ENCODE measurements at places on chromosomes 4 and X.
A peak's percentile ranks its signal among the peaks of the same experiment; 100 is the strongest.

- peak; percentile 75 for ATAC-seq
These were observed 21.6 kb downstream of the TSPAN6 start for GRCh38 chrX:100615005-100615404.

DNA sequence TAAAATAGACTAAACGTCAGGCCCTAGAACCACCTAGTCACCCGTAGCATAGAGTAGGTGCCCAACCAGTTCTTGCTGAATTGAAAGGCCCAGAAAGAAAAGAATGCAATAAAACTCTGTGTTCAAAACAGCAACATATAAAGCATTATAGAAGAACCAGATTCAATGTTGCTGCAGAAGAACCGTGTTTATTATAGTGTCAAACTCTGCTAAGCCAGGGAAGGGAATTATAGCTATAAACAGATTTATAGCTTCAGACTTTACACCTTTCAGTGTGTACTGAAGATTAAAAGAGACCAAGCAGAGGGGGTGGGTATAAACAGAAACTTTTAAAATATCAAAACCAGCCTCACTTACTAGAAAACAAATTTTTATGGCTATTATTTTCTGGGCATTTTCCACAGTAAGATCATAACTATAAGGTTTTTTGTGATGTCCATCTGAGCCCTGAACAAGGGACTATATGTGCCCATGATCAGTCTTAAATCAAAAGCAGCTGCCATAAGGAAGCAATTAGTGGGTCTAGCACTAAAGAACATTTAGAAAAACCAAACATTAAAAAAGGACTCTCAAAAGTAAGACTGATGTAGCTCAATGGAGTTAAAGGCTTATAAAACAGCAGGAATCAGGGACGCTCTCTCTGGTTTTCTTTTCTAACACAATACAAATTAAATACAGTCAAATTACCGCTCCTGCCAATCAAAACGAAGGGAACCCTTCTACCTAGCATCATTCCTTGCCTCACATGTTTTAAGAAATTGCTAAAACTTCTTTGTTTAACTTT is 219.7 kb upstream of the ETNPPL start:
- ATAC-seq: no peak

DNA sequence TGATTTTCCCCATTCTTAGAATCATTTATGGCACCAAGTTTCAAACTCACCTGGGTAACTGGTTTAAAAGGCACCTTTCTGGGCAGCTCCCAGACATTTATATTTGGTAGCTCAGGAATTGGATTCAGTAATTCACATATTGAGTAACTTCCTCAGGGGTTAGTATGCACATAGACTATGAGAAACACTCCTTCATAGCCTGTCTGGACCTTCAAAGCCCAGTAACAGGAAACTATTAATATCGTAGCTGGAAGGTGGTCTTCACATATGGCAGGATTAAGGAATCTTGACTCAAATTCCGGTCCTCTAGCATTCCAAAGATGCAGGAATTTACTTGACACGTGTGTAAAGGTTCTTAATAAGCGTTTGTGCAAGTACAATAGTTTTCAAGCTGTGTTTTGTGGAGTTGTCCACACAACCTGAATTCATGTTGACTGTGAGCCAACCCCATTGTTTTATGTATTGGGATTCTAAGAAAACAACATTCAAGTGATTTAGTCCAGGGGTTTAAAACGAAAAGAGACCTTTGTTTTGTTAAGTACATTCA is 78.4 kb downstream of the PLS3 start:
- ATAC-seq: no peak

DNA sequence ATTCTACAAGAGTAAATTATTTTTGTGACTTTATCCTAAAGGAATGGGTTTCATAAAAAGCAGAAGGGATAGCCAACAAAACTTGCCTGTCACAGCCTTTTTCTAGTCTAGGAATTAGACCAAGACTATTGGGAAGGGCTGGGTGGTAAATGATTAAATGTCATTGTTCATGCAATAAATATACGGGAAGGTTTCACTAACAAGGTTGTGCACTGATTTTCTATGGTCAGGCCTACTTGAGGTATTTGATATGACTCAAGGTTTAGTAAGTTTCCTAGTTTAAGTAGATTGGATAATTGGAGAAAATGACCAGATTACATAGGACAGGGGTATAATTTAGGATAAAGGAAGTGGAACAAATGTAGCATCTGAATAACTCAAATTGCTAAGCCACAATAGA is 249.1 kb upstream of the BMP3 start:
- no peak for ATAC-seq

DNA sequence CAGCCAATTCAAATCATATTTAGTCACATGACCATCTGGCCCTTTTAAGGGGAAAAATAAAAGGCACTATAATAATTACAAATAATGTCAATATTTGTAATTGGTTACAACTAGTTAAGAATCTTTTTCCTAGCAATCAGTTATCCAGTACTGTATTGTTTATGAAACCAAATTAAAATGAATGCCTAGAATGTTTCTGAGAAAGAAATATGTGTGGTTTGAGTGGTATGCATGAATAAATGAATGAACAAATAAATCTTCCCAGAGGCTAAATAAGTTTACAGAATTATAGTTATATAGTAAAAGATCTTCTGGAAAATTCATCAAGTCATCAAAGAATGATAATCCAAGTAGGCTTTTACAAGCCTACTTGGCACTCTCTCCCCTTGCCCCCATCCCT is 55.8 kb upstream of the F8A3 start:
- no peak for ATAC-seq

GRCh38 chr4:108596344-108596743 is 24.0 kb upstream of the RPL34 start:
- no peak for ATAC-seq

- ATAC-seq: peak; percentile 53
These were observed 93.3 kb downstream of the PRDM5 start for GRCh38 chr4:120829113-120829831.

DNA sequence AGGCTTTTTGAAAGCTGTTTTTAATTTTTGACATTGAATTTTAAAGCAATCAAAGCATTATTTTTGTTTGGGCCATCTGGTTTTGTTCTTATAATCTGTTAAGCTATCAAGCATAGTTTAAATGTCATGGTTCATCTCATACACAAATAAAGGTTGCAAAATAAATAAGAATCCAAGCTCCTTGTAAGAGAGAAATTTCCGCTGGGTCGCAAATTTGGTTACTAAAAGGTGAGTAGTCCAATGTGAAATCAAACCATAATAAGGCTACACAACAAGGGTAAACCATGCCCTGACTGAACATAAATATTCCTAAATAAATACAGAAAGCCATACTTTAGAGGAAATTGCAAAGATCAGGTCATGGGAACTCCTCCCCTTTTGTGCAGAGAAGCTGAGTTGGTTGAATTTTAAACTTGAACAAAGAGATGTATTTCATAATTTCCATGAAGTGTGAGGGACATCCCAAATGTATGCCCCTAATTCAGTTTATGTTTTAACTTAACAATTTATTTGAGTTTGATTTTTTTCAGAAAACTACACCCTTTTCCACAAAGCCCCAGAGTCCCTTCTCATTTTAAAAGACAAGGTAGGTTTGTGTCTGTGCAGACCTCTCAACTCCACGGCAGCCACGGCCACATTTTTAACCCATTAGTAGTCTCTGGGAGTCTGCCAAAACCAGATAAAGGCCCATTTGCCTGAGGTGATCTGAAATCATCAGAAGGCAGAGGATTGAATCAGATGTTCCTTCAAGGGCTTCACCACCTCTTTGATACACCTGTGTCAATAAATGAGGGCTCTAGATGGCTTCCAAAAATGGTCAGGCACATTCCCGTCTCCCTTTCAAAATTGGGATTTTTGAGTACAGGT is 85.2 kb downstream of the PLAC1 start:
- ATAC-seq: peak; percentile 8

- peak; percentile 94 for ATAC-seq
These were observed at the start of gene CD99 for GRCh38 chrX:2690856-2691542. TSS of gene CD99 (plus strand) at chrX:2691295. CDS start at chrX:2691361, 66 bp downstream.

- ATAC-seq: no peak
These were observed 3.0 kb upstream of the RBPJ start for GRCh38 chr4:26317766-26318165.

DNA sequence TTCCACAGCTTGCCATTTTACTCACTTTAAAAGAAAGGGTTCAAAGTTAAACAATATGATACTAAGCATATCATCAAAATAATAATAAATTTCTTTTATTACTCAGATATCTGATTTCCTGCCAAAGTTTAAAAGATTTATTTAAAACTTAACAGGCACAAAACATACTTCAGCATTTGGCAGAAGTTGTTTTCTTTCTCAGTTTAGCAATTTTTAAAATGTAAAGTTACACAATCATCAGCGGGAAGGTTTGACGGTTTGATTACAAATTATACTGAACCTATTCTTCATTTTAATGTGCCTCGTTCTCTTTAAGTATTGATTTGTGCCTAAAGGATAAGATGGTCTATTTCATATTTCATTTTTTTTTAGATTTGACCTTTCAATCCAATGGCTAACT is 227.2 kb downstream of the APBB2 start:
- ATAC-seq: no peak

DNA sequence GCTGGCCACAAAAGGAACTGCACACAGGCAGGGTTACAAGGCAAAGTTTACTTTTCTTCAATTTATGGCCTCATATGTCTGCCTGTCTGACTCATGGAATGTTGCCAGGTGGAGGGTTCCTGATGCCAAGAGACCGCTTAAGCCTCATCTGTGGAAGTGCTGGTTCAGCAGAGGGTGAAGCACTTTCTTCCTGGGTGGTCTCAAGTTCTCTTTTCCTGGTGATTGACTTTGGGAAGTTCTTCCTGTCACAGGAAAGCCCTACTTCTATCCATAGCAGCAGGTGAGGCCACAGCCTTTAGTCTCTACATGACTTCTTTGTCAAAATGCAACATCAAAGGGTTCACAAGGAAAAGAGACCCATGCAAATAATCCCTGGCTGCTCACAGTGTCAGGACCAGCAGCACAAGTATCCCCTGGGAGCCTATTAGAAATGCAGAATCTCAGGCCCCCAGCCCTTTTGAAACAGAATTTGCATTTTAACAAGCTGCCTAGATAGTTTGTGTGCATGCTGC is 81.4 kb upstream of the IGFBP7 start:
- ATAC-seq: no peak

GRCh38 chrX:81215685-81216084 is 13.8 kb downstream of the SH3BGRL start:
- ATAC-seq: peak; percentile 63

GRCh38 chr4:154618708-154619315 is 6.4 kb upstream of the FGG start:
- ATAC-seq: peak; percentile 82

DNA sequence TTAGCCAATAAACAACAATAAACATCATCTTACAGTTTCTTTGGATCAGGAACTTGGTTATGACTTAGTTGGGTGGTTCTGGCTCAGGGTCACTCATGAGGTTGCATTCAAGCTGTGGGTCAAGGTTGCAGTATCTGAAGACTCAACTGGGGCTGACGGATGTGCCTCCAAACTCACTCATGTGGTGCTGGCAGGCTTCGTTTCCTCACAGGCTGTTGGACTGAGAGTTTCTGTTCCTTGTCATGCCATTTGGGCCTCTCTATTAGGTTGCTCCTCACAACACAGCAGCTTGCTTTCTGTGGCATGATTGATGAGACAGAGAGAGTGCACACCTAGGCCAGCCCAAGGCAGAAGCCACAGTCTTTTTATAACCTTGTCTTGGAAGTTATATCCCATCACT is 20.7 kb downstream of the FRMPD3 start:
- ATAC-seq: no peak

GRCh38 chrX:38117485-38117884 is 103.2 kb downstream of the SRPX start:
- no peak for ATAC-seq

- no peak for ATAC-seq
These were observed 49.3 kb upstream of the EOLA2 start for GRCh38 chrX:149987613-149988012.

DNA sequence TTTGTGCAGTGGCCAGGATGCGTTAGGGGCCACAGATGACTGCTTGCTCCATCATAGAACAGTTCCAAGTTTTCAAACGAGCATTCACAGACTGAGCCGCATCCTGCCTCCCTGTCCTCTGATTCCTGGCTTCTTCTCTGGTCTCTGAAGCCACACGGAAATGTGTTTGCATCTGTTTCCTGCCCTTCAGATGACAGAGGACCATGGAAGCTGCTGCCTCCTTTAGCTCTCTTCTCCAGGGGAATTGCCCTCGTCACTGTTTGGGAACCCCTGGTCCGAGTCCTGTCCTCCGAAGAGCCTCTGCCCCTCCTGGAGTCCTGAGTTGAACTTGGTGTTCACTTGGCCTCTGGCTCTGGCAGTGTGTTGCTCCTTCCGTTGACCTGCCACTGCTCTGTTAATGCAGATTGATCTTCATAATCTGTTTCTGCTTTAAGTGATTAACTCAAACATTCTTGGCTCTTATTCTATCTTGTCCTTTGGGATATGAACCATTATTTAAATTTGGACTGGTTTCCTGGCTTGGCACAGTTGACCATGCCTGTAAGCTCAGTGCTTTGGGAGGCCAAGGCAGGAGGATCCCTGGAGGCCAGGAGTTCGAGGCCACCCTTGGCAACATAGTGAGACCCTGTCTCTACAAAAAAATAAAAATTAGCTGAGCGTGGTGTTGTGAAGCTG is 96.0 kb downstream of the PTTG2 start:
- no peak for ATAC-seq

GRCh38 chr4:83356899-83357661 is 22.4 kb upstream of the HPSE start:
- ATAC-seq: peak; percentile 88

GRCh38 chr4:137360761-137361160 is 171.5 kb downstream of the PCDH18 start:
- peak; percentile 52 for ATAC-seq

DNA sequence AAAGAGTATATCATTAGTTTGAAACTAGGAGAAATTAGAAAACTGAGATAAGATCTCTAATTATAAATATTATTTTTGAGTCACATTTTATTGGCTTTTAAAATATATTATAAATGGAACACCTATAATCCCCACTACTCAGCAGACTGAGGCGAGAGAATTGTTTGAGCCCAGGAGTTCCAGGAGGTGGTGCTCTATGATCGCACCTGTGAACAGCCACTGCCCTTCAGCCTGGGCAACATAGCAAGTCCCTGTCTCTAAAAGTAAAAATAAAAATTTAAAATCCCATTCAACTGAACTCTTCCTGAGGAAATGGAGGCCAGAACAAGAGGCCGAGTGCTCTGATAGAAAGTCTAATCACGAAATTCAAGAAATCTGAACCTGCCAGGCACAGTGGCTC is 6.3 kb upstream of the C4orf36 start:
- ATAC-seq: no peak
